ENCODE measurements at places on chromosomes 2 and 18.

GRCh38 chr2:4269885-4270284 lies 566.5 kb downstream of the DCDC2C start:
- no peak for DNase-seq

DNA sequence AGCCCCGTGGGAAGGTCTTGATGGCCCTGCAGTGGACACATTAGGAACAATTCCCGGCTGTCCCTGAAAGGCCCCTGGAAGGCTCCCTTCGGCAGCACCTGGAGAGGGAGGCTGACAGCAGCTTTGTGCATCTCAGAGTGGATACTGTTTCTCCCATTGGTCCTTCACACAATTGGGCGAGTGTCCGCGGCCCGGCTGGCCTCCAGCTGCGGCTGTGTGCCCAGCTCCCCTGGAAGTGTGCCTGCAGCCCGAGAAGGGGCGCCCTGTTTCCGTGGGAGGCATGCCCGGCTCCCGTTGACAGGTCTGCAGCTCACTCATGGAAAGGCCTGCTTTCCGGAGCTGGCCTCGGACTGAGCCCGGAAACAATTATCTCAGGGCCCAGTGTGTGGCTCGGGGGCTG lies 103.7 kb downstream of the LPIN1 start:
- no peak for DNase-seq

GRCh38 chr2:211333377-211333776 lies 777.0 kb downstream of the CPS1 start:
- no peak for DNase-seq

- DNase-seq, result no peak
These were observed 67.3 kb downstream of the NDUFA10 start for GRCh38 chr2:239957681-239958472.

DNA sequence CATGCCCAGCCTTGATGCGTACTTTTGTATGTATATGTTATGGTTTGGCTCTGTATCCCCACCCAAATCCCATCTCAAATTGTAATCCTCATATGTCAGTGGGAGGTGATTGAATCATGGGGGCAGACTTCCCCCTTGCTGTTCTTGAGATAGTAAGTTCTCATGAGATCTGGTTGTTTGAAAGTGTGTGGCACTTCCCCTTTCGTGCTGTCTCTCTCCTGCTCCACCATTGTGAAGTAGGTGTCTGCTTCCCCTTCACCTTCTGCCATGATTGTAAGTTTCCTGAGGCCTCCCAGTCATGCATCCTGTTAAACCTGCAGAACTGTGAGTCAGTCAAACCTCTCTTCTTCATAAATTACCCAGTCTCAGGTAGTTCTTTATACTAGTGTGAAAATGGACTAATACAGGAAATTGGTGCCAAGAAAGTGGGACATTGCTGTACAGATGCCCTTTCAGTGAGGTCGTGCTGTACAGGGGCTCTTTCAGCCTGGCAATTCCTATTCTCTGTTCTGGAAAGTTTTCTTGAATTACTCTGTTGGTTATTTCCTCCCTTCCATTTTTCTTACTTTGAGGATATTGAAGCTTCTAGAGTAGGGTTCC lies 38.2 kb downstream of the KCMF1 start:
- no peak for DNase-seq

- DNase-seq, result no peak
These were observed 105.3 kb upstream of the ANKRD30BL start for GRCh38 chr2:132267105-132267497.

DNA sequence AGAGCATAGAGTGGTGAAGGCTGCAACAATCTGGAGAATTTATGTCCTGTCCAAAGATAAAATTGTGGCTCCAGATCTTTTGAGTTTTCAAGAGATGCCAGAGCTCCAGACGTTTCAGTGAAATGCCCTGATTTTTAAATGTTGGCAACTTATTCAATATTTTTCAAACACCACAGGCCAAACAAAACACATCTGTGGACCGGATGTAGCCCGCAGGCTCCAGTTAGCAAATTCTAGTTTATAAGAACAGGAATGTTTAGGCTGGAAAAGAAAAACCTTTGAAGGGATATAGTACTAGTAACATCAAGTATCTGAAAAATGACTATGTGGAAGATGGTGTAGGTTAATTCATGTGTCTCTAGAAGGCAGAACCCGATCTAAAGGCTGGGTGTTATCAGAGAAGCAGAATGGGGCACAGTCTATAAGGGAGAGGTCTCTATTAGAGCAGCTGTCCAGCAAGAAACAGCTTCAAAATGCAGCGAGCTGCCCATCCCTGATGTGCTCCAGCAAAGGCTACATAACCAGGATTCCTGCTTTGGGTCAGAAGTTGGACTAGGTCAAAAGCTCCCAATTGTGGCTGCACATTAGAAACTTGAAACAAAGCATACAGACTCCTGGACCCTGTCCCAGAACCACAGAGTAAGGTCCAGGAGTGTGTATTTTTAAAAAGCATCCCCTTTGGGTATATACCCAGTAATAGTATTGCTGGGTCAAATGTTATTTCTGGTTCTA lies 105.9 kb downstream of the ANKRD44 start:
- no peak for DNase-seq

DNA sequence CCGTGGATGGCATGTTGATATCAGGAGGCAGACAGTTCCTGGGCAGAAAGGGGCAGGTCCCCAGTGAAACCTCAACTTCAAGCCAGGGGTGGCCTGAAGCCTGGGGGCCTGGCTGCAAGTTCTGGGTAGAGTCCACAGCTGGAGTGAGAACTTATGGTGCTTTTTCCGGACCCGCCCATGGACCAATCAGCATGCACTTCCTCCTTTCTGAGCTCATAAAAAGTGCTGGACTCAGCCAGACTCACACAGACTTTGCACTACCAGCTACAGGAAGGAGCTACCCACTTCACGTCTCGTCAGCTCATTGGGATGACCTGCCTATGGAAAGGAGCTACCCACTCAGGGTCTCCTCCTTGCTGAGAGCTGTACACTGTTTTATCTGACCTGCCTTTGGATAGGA lies 183.1 kb upstream of the MC4R start:
- DNase-seq, result no peak

GRCh38 chr2:172893671-172894070 lies 158.0 kb downstream of the RAPGEF4 start:
- no peak for DNase-seq

DNA sequence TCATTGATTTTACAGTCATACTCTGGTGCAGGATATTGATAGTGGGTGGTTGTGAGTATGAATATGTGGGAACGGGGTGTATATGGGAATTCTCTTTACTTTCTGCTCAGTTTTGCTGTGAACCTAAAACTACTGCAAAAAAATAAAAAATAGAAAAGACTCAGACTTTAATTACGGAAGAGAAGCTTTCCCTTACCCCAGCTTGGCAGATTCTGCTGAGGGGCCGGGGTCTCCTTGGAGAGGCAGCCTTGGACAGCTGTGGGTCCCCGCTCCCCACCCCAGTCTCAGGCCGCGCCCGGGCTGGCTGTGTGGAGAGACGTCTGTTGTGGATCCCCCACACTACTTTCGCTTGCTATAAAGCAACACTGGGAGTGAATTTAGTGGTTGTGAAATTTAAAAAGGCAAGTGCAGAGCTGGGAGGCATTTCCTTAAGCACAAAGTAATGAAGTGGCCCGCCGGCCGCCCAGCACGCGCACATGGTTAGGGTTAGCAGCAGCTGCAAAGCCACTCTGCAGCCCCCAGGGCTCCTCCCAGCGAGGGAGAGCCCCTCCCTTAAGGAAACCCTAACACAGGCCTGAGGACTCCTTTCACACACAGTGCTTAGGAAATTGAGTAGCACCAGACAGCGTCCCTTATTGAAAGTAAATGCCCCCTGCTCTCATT lies 102.4 kb downstream of the DDX1 start:
- no peak for DNase-seq

GRCh38 chr2:102078773-102079172 lies 63.8 kb upstream of the IL1R1 start:
- no peak for DNase-seq

DNA sequence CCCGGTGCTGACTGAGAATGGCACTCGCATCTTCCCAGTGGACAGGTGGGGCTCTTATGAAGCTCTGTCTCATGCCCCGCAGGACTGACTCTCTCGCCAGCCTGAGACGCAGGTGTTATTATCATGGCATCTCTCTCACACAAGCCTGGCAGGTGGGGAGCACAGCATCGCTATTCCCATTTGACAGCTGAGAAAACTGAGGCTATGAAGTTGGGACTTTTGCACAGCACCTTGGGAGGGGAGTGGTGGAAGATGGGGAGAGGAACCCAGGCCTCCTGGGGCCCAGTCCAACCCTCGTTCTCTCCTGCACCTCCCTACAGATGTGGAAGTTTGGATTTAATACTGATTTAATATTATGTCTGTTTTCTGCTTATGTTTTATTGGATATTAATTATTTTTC lies 9.0 kb upstream of the NTSR2 start:
- no peak for DNase-seq

DNA sequence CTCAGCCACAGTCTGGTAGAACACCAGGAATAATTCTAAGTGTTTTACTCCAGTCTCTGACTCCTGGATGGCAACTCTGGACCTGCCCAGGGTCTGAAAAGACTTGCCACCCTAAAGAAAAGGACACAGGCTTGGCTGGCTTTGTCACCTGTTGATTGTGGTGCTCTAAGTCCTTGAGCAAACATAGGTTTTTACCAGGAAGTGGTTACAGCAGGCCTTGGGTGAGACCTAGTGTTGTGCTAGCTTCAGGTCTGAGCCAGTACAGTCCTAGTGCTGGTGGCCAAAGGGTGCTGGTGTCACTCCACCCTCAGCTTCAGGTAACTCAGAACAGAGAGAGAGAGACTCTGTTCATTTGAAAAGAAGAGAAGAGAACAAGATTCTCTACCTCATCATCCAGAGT lies 1239.4 kb upstream of the CRIM1 start:
- no peak for DNase-seq

- DNase-seq, result peak; percentile 60
These were observed 103.5 kb downstream of the NOL4 start for GRCh38 chr18:34121200-34121721.

GRCh38 chr2:168660870-168661862 lies 141.3 kb upstream of the NOSTRIN start:
- DNase-seq, result no peak

- DNase-seq, result no peak
These were observed 50.9 kb downstream of the REEP1 start for GRCh38 chr2:86286516-86286915.

DNA sequence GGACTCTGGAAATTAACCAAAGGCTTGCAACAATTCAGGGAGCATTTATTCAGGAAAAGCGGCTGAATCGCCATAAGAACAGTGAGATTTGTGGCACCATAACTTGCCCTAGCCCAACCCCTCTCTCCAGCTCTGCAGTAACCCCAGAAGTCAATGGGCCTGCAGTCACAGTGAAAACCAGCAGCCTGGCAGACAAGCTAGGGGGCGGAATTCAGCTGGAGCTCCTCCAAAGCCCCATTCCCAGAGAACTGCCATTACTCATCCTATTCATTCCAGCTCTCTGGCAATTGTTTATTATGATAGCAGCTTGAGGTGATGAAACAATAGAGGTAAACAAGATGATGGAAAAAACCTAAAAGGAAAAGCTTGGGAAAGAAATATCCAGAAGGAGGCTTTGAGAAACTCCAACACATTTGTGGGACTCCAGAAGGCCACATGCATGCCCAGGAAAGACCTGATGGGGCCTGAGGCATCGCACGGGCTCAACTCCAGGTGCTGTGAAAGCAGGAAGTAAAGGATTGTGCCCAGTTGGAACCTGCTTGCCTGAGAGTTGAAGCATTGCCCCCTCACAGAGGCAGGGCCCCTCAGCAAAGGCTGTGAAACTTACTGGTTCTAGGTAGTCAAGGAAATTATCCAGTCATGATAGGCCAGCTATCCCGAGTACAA lies 126.7 kb downstream of the TWIST2 start:
- peak; percentile 80 for DNase-seq

GRCh38 chr2:142130111-142131009 lies 456 bp downstream of the LRP1B start:
- DNase-seq, result no peak

DNA sequence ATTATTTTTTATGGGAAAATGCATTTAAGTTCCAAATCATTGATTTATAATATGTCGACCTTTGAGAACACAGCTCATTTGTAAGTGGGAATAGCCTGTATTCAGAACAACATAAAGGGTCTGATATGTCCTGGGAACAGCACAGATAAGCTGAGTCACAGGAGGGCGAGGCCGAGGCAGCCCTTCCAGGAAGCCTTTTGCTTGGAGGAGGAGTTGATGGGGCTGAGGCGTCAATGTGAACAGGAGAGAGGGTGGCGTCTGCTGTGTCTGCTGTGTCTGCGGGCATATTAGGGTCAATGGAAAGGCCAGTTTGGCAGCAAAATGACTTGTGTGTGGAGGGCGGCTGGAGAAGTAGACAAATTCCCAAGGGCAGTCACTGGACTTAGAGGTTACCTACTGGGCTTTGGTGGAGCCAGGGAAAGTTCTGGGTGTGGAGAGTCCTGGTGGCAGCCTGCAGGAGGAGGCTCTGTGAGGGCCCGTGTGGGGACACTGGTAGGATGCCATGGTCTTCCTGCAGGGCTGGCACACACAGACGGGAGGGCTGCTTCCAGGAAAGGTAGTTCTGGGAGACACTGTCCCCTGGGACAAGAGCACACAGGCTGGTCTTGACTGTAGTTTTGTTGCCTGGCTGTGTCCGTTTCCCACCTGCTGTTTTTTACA lies 128.1 kb downstream of the GLI2 start:
- DNase-seq, result no peak
